Ammon's horn (tissue), 1 donor: ENCODE measurements at places on chromosomes 12 and 14.
A peak's percentile ranks its signal among the peaks of the same experiment; 100 is the strongest.

- DNase-seq = peak; percentile 51
Observed at GRCh38 chr14:45426685-45427282, 173.8 kb upstream of the MIS18BP1 start.

DNA sequence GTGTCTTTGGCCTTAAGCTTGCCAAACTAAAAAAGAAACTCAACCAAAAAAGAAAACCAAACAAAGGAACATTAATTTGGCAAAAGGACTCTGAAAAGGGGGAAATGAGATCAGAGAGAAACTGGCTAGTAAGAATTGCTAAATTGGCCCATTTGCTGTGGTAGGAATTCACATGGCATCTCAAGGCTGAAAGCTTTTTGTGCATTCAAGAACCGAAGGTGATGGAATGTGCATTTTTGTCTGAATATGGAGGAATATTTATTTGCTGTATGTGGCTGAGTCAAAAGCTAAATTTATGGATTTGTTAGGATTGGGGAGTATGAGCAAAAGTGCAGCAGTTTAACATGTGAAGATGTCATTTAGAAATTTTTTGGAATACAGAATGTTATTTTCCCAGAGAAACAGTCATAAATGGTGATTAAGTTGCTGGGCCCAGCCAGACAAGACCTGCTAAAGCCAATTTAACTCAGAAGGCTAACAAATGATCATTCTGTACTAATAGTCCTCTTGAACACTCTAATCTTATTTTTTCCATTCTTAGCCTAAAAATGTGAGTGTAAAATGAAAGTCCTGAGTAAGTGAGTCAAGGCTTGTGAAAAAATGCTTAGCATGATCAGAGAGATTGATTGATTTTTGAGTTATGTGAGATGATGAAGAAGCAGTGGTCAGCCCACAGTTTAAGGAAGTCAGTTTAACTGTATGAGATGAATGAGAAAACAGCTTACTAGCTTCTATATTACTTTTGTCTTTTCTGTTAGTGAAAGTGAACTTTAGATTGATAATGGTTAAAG, 94.1 kb downstream of the ANO6 start:
- no peak for DNase-seq

- no peak for DNase-seq
Observed at GRCh38 chr14:72243309-72244293, 311.4 kb downstream of the RGS6 start.

- no peak for DNase-seq
Observed at GRCh38 chr14:88750413-88750812, 42.3 kb downstream of the EML5 start.

GRCh38 chr14:73696466-73697400, 17.5 kb downstream of the PNMA1 start:
- no peak for DNase-seq
